ENCODE measurements at places on chromosomes 5 and 9. TPM values are rescaled to one million over a fixed set of nuclear protein-coding genes. Genes with fewer than 3 reads are reported as not detected.

DNA sequence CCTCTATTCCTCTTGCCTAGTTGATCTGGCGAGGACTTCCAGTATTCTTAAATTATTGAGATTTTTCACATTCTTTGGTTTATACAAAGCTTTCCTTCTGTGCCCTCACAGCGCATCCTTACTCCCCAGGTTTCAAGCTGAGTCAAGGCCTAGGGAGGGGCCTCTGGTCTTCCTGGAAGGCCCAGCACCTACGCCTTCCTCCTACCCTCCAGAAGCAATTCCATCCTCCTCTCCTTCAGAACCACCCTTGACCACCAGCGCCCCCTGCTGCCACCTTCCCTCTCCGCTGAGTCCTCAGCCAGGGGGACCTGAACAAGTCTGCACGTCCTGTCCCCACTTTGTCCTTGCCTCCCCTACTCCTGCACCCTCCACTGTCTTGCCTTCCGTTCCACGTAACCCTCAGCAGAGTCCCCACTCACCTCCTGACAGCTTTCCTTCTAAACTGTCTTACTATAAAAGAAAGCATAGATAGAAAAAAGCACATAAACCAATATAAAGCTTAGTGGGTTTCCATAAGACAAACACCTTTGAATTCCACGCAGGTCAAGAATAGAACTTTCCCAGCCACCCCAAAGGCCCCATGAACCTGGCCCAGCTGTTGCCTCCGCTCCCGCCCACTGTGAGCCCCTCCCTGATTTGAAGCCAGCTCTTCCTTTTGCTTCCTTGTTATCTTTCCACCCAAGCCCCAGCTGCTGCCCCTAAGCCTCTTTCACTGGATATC is 63.0 kb upstream of the CTSL start:
- no peaks in the 10 kb centered on the region for H3K36me3 ChIP-seq
- no peaks in the 10 kb centered on the region for H3K27me3 ChIP-seq
- peak; percentile 46 for DNase-seq

DNA sequence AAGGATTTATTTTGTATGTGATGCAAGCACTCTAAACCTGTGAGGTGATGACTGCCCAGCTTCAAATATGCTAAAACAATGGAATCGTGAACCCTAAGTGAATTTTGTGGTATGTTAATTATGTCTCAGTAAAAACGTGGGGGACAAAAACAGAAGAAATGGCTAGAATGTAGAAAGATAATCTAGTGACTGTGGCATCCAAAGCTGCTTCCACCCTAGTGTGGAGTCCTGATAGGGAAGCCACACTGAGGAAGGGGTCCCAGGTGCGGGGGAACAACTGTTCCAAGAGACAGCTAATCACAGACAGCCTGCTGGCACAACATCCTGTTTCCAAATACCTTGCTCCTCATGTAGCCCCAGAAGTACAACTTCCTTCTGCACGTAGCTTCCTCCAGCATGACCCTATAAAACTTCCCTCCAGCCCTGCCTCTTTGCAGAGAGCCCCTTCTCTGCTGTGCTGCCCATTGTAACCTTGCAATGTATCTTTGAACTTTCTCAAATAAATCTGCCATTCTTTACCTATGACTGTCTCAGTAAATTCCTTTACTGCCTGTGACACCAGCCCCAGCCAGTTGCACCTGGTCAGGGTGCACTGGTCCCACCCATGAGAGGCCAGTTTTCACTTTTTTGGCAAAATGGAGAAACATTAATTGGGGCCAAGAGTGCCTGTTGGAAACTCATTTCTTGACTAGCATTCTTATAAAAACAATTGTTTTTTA is 4.9 kb downstream of the GMCL2 start:
- no peak overlapping the region for H3K4me3 ChIP-seq
- no peak overlapping the region for H3K27ac ChIP-seq
- DNase-seq = no peak
- no peaks in the 10 kb centered on the region for H3K4me1 ChIP-seq

DNA sequence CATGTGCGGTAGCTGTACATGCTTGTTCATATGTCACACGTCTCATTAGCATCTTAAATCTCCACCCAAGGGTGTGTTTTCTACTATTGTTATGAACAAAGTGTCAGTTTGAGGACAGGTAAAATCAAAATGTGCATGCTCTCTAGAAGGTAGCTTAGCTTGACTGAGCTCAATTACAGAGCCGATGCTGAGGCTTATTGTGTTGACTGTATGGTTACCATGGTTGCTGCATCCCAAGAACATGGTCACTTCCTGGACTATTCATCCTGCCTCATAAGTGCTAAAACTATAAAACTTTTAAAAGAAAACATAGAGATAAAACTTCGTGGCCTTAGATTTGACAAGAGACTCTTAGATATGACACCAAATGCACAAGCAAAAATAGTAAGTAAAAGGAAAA is 426.1 kb upstream of the CTNND2 start:
- H3K4me3 ChIP-seq = no peak overlapping the region
- H3K4me1 ChIP-seq = no peaks in the 10 kb centered on the region
- no peak overlapping the region for H3K27ac ChIP-seq
- no peak for DNase-seq

DNA sequence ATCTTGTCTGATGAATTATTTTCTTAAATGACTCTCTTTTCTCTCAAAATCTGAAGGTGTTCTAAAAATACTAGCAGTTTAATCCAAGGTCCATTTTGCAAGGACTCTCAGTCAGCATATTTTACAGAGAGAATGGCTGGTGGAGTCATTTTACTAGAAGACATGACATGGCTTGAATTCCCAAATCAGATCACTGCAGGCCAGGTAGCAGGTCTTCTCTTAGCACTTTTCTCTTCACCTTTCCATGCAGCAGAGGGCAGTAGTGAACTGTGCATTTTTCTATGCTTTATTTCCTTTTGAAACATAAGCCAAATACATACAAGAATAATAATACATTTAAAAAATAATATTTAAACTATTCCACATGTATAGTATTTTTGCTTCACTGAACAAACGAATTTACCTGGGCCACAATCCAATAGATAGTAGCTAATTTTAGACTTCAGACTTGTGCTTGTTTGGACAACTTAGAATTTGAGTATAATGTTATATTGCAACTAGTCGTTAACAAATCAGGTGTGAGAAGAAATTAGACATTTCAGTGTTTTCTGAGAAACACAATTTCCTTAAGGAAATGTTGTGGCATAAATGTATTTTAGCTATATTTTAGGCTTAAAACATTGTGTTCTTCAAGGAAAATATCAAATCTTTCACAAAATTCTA is 289.4 kb upstream of the DAB2 start:
- no peaks in the 10 kb centered on the region for H3K4me1 ChIP-seq
- no peak overlapping the region for H3K27ac ChIP-seq
- H3K27me3 ChIP-seq = peaks cover 2% of the 10 kb centered on the region
- DNase-seq = no peak

GRCh38 chr9:90147426-90147825 is 495.2 kb downstream of the DIRAS2 start:
- no peaks in the 10 kb centered on the region for H3K4me1 ChIP-seq
- H3K36me3 ChIP-seq = no peaks in the 10 kb centered on the region
- no peak overlapping the region for H3K27ac ChIP-seq
- no peak for DNase-seq

GRCh38 chr5:72552041-72552557 is 44.9 kb upstream of the ZNF366 start:
- H3K36me3 ChIP-seq = no peaks in the 10 kb centered on the region
- no peak overlapping the region for H3K4me3 ChIP-seq
- H3K27ac ChIP-seq = no peak overlapping the region
- DNase-seq = no peak
- peaks cover 2% of the 10 kb centered on the region for H3K27me3 ChIP-seq

- H3K36me3 ChIP-seq = no peaks in the 10 kb centered on the region
- no peak overlapping the region for H3K4me3 ChIP-seq
- no peak overlapping the region for H3K27ac ChIP-seq
- no peak for DNase-seq
- H3K27me3 ChIP-seq = no peaks in the 10 kb centered on the region
Measured at GRCh38 chr9:30507166-30507565, 1877.3 kb upstream of the ACO1 start.

DNA sequence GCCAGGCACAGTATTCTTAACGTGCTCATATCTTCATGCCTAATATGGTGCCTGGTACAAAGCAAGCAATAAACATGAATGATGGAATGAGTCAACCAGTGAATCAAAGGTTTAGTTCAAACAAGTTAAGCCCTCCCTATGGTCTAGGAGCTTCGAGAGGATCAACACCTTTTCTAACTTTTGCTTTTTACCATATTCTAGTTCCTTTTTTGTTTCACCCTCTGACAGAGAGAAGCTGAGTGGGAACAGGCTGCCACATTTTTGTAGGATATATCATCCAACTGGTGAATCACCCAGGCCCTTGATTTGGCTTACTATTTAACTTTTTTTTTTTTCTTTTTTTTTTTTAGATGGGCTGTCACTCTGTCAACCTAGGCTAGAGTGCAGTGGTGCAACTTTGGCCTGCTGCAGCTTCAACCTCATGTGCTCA is 39.3 kb upstream of the TNC start:
- H3K27me3 ChIP-seq = no peaks in the 10 kb centered on the region
- no peaks in the 10 kb centered on the region for H3K4me1 ChIP-seq
- H3K4me3 ChIP-seq = no peak overlapping the region
- no peaks in the 10 kb centered on the region for H3K36me3 ChIP-seq

- no peak overlapping the region for H3K4me3 ChIP-seq
- H3K4me1 ChIP-seq = no peaks in the 10 kb centered on the region
- no peak for DNase-seq
- no peaks in the 10 kb centered on the region for H3K36me3 ChIP-seq
- no peaks in the 10 kb centered on the region for H3K27me3 ChIP-seq
Measured at GRCh38 chr9:5633243-5633642, 4.3 kb downstream of the RIC1 start.

DNA sequence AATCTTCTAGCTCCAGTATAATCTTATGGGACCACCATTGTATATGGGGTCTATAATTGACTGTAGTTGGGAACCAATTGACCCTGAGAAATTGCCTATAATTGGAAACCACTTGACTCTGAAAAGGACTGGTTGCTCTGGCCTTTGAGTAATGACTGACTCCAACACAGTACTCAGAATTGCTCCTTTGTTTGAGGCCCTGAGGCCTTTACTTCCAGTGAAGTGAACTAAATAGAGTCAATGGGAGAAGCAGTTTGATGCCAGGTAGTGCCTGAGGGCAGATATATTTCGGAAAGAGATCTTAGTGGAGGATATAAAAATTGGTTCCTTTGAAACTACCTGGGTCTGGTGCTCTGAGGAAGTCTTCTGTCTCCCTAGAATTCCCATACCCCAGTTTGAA is 16.0 kb upstream of the TMEM171 start:
- no peaks in the 10 kb centered on the region for H3K36me3 ChIP-seq
- H3K4me1 ChIP-seq = no peaks in the 10 kb centered on the region
- no peak overlapping the region for H3K4me3 ChIP-seq
- H3K27me3 ChIP-seq = peaks cover 5% of the 10 kb centered on the region

DNA sequence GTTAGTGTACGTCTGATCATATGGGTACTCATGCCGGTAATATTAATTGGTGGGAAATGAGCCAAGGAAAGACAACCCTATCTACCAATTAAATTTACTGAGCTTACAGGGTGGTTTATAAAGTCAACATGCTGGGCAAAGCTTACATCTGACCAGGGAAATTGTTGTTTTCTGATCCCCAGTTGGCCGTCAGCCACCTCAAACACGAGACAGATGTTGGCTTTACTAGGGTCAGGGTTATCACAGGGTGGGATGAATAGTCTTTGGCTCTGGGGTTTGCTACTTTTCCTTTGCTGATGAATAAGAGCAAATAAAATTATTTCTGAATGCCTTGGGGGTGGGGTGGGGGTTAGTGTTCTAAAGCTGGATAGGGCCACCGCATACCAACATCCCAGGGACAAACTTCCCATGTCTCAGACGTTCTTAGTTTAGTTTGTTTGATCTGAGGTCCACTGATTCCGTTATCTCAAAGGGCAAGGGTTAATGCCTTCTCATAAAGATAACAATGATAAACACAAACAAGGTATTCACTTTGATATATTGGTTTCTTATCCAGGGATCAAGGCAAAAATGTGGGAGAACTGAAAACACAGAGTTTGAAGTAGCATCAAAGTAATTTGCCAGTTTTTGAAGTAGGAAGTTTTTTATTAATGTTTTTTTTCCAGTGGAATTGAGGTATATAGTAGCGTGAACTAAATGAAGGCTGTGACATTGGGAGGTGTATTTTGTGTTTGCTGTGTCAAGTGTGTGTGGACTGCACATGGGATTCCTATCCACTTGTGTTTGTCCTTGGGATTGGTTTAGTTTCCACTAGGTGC is 109.1 kb upstream of the RPS23 start:
- no peaks in the 10 kb centered on the region for H3K4me1 ChIP-seq
- no peak for DNase-seq
- H3K36me3 ChIP-seq = no peaks in the 10 kb centered on the region
- H3K4me3 ChIP-seq = no peak overlapping the region

DNA sequence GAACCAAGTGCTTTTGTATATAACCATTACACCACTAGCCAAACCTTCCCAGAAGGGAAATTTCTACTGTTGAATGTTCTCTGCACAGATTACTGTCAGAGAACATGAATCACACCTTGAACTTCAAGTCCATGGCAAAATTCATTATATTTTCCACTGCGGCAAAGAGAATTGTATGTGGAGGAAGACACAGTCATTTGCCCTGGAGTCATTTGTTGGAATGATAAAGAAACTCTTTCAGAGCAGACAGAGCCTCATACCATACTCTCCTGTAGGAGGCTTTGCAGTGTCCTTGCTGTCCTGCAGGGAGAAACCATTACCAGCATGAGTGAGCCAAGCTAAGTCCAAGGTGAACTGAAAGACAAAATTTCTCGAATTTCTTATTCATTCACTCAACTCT is 369.0 kb downstream of the ARHGEF28 start:
- H3K36me3 ChIP-seq = no peaks in the 10 kb centered on the region
- peaks cover 7% of the 10 kb centered on the region for H3K27me3 ChIP-seq
- no peaks in the 10 kb centered on the region for H3K4me1 ChIP-seq
- H3K27ac ChIP-seq = no peak overlapping the region

DNA sequence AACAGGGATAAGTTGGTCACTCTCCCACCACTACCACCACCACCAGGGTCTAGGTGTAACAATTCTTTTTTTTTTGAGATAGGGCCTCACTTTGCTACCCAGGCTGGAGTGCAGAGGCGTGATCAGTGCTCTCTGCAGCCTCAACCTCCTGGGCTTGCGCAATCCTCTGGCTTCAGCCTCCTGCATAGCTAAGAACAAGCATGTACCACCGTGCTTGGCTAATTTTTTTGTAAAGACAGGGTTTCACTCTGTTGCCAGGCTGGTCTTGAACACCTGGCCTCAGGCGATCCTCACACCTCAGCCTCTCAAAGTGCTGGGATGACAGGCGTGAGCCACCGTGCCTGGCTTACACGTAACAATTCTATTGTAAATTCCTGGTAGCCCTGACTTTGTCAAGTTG is 27.5 kb downstream of the CORO2A start:
- H3K4me3 ChIP-seq = no peak overlapping the region
- no peaks in the 10 kb centered on the region for H3K27me3 ChIP-seq
- DNase-seq = no peak
- no peak overlapping the region for H3K27ac ChIP-seq

Gene IFNA13
- not detected for total RNA-seq

Gene C9orf153
- 0.28 TPM for total RNA-seq

Gene CSF1R
- total RNA-seq = 7.8 TPM

Gene SLC6A18
- not detected for total RNA-seq

Gene OR1J2
- total RNA-seq = not detected

Gene GABRP
- total RNA-seq = not detected

Gene TAF11L10
- not detected for total RNA-seq

All from natural killer cell (primary cell).